ENCODE measurements at places on chromosomes 6 and 20.

GRCh38 chr6:117477988-117478852 is 4.3 kb upstream of the DCBLD1 start:
- no peak for DNase-seq

DNA sequence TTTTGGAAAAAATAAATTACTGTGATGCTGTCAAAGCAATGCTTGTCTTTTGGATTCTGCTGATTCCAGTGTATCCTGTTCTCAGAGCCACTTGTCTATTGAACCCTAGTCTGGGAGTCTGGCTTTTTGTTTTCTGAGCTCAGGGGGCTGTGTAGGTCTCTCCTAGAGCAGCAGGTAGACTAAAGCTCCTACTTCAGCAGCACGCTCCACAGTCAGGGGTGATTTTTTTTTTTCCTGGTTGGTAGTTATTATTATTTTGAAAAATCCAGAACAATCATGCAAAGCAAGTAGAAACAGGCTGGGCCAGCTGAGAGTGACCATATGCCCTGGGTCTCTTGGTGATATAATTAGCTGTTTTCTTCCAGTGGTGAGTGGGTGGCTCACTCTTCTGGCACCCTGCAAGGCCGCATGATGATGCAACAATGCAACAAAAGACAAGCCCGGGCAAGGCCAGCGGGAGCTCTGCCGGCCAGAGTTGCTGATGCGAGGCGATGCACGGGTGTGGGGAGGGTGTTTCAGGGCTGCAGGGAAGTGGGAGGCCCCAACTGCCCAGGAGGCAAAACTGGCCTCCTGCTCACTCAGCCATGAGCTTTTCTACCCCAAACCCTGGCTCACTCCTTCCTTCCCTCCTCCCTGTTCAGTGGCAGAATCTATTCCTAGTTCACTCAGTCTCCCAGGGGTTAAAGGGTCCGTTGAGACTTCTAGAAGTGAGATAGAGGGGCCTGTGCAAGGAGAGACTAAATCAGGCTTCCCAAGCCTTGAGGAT is 11.5 kb upstream of the CDKN1A start:
- peak; percentile 90 for DNase-seq

- no peak for DNase-seq
Observed at GRCh38 chr6:15264902-15265761, 19.3 kb downstream of the JARID2 start.

DNA sequence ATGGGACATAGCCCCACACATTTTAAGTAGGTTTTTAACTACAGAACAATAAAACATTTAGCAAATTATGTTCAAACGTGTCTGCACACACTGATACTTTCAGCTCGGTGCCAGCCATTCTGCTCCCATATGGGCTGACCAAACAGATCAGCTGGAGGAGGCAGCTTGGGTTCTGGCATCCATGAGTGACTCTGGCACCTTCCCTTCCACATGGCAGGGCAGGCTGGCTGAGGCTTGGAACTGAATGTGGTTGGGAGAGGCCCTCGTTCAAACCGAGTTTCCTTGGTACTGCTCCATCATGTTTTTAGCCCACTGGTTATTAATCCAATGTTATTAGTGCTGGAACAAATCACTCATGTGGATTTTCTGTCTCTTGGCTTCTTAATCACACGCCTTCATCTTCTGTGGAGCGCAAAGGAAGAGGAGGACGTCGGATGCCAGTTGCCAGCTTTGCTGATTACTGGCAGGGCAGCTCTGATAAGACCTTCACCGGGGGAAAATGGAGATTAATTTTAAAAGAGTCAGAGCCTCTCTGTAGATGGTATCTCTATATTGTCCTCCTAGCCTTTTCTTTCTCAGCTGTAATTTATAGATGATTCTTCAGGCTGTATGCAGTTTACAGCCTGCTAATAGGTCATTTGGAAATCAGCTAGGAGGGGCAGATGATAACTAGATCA is 93.1 kb upstream of the TIAM2 start:
- DNase-seq: no peak

DNA sequence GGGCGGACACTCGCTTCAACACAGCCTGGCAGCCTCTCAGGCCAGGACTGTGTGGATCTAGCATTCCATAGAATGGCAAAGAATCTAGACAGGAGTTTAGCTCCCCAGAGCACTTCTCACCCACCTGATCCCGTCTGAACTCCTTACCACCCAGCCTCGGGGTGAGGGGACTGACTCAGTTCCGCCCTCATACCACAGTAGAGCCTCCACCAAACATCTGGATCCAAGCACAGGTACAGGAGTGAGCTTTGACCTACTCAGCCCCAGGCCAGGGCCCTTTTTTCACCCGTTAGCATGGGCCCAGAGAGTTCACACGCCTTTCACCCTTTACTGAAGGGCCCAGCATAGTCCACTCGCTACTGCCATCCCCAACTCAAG is 715 bp downstream of the PSMF1 start:
- no peak for DNase-seq

- DNase-seq: no peak
Observed at GRCh38 chr6:39037707-39038106, 10.9 kb upstream of the GLP1R start.

- no peak for DNase-seq
Observed at GRCh38 chr6:99458319-99458718, 33.2 kb upstream of the PNISR start.

GRCh38 chr20:56860413-56860812 is 231.3 kb downstream of the TFAP2C start:
- DNase-seq: no peak

GRCh38 chr6:106022801-106023200 is 63.3 kb upstream of the PRDM1 start:
- DNase-seq: no peak

GRCh38 chr20:44643596-44644229 is 7.8 kb downstream of the ADA start:
- peak; percentile 87 for DNase-seq

GRCh38 chr6:89843070-89843469 is 13.4 kb downstream of the CASP8AP2 start:
- DNase-seq: no peak

Data from Right ventricle myocardium inferior (tissue), 1 donor.